Ascending aorta (tissue), 2 donors: ENCODE measurements at places on chromosomes 4 and X.

GRCh38 chr4:62130230-62130629 is 930.1 kb downstream of the ADGRL3 start:
- DNase-seq, result no peak

GRCh38 chrX:21632027-21632426 is 26.1 kb downstream of the KLHL34 start:
- DNase-seq, result no peak

- DNase-seq, result no peak
Measured at GRCh38 chr4:37685161-37685822, 884 bp downstream of the RELL1 start.

- DNase-seq, result no peak
Measured at GRCh38 chr4:149715822-149716585, 99.6 kb downstream of the IQCM start.

GRCh38 chr4:110049951-110050925 is 137.6 kb downstream of the EGF start:
- no peak for DNase-seq

DNA sequence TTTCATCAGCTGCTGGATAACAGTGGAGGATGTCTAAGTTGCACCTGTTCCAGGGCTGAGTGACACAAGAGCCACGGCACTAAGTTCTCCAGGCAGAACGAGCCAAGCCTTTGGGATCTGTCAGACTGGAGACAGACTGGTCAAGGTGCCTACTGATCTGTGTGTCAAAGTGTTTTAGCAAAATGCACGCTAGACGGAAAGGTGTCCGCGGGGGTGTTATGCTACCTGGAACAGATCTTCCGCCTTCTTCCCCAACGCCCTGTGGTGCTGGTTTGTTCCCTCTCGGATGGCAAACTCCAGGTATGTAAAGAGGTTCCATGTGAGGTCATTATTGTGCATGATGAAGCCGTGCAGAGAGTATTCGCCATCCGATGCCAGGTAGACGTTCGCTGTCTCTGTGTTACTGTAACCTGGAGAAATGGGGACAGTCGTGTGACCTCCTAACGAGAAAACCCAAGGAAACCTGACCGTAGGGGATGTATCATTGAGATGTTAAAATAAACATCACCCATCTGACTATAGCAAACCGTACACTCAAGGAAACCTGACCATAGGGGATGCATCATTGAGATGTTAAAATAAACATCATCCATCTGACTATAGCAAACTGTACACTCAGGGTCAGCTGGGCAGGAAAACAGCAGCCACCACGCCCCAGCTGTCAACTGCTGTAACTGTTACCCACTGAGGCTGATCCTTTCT is 29.7 kb upstream of the SLC25A6 start:
- no peak for DNase-seq

DNA sequence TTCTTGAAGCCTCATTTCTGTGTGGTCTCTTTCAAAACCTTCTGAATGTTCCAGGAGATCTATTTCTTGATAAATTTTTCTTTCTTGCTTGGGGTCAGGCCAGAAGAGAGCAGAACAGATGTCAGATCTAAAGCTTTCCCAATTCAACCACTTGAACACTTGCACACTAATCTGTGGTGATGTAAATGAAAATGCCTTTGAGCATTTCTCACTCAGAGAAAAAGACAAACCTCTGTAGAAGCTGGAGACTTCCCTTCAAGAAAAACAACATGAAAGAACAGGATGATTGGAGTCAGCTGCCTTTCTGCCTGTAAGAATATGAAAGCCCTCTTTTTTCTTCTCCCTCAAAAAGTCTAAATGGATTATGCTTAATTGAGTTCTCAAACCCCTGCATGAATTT is 11.2 kb downstream of the IGFBP7 start:
- DNase-seq, result no peak

DNA sequence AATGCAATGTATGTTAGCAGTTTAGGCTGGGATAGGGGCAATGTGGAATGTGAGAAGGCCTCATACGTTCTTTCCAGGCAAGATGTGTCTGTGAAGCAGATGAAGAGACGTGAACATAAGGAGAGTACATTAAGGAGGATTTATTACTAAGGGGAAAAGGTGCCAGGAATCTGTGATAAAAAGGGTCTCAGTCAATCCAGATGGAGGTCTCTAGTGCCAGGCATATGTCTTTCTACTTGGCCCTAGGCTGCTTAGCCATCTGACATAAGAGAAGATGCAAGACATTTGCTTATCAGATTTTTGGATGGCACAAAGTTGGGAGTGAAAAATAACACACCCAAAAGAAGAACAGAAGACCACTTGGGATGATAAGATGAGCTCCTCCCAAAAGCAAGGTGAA is 93.0 kb upstream of the PRKG2 start:
- DNase-seq, result no peak
